ENCODE measurements at places on chromosomes 16 and 17. TPM values are rescaled to one million over a fixed set of nuclear protein-coding genes. Genes with fewer than 3 reads are reported as not detected.

DNA sequence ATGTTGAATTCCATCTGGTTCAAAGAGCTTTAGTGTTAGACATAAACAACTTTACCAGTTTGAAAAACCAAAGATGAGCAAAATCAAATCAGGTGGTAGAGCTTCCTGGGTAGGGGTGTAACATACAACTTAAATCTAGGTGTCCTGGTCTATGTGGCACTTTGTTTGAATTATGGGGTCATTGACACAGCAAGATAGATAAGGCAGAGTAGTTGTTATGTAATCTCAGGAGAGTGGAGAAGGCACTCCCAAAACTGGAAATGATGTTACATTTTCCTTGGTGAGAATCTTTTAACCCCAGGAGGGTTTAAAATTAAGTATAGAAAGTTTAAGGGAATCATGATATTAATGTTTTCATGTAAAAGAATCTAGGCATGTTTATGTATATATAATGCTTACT is 31.9 kb downstream of the CCDC42 start:
- no peak for DNase-seq

DNA sequence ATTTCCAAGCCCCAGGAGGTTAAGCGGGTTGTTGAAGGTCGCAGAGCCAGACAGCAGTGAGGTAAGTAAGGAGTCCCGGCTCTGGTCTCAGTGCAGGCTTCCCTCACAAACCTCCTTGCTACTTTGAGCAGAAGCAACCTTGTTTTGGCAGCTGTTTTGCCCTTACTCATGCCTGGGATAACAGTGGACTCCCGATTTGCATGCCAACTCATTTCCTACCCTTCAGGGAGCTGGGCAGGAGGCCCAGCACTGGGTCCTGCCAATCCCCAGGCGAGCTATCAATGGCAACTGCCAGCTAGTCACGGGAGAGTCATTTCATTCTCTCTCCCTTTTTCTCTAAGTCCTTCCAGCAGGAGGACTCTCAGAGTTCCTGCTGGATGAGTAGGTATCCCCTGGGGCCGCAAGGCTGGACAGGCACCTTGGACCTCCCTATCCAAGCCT is 72.0 kb upstream of the KSR1 start:
- no peak for DNase-seq

DNA sequence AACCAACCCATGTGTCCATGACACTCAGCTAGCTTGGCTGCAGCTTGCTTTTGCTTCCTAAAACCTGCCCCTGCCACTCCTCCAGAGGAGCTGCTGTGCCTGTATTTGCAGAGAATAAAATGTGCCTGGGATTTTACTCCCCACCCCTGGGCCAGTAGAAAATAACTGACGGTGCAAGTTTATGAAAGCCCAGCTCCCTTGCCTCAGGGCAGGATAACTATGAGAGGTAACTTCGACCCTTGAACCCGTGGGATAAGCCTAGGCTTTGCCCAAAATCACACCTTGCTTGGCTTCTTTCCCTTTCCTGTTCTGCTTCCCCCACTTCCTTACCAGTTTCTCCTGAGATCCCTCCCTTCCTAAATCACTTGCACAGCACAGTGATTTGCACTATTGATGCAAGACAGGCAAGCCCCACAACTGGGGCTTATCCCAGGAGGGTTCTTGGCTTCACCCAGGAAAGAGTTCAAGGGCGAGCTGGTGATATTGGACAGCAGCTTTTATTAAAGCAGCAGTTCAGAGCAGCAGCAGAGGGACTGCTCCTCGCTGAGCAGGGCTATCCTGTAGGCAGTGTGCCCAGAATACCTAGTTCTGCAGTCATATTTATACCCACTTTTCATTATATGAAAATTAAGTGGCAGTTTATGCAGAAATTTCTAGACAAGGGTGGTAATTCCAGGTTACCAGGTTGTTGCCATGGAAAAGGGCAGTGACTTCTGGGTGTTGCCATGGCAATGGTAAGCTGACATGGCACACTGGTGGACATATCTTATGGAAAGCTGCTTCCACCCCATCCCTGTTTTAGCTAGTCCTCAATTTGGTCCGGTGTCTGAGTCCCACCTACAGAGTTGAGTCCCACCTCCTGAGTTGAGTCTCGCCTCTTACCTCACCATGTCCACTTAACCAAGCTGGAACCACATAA is 6.3 kb upstream of the ERCC4 start:
- DNase-seq: no peak

GRCh38 chr16:1773703-1774447 is 941 bp upstream of the MRPS34 start:
- DNase-seq: no peak

DNA sequence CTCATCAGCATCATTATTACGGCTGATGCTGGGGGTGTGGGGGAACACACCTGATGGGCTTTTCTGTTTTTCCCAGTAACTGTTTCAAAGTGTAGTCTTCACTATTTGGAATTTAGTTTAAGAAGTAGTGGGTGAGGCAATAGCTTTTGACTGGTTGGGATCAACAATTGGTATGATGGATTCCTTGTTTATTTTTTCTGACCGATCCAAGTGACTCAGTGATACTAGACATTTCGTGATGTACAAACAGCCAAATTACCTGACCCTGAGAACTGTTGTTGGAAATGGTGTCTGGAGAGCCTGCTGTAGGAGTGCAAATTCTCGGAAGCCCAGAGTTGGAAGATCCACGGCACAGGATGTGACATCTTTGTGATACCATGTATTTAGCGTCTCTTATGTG is 204.2 kb downstream of the PRKCA start:
- no peak for DNase-seq

GRCh38 chr16:56795011-56795410 is 65.1 kb downstream of the NUP93 start:
- no peak for DNase-seq

PIGQ gene
- 34.2 TPM for total RNA-seq

All from H1 (cell line).